ENCODE measurements at places on chromosomes 11 and 22.

GRCh38 chr11:61162092-61162941 lies 1.1 kb upstream of the VPS37C start:
- DNase-seq = no peak

GRCh38 chr11:10590218-10590915 lies 21.9 kb upstream of the LYVE1 start:
- DNase-seq = no peak

GRCh38 chr11:68372114-68372513 lies 59.7 kb downstream of the LRP5 start:
- no peak for DNase-seq

DNA sequence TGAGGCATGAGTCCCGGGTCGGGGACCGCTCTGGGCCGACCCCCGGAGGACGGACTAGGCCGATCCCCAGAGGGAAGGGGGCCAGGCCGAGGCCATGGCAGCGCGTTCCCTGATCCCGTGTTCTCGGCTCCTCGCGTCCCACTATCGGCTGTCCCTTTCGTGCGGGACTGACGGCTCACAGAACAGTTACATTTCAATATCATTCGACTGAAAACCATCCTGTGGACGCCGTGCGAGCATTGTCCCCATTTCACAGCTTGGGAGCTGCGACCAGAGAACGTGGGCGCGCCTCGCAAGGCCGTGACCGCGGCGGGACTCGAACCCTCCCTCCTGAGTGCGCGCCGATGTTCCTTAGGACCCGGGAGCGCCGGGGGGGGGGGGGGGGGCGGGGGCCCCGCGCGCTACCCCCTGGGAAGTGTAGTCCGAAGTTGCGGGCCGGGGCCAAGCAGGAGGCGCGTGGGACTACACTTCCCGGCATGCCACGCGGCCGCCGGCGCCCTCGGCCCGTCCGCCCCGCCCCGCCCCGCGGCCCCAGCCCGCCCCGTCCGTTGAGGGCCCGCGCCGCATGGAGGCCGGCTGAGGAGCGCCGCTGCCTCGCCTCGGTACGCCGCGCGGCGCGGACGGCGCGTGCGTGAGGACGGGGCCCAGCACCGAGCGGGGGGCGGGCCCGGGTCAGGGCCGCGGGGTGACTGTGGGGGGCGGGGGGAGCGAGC lies at the start of gene TRABD:
TRABD (plus strand) TSS at position 539 of the 713 bp plus-strand sequence. CDS start 7,148 bp downstream, outside the sequence.
- peak; percentile 85 for DNase-seq

DNA sequence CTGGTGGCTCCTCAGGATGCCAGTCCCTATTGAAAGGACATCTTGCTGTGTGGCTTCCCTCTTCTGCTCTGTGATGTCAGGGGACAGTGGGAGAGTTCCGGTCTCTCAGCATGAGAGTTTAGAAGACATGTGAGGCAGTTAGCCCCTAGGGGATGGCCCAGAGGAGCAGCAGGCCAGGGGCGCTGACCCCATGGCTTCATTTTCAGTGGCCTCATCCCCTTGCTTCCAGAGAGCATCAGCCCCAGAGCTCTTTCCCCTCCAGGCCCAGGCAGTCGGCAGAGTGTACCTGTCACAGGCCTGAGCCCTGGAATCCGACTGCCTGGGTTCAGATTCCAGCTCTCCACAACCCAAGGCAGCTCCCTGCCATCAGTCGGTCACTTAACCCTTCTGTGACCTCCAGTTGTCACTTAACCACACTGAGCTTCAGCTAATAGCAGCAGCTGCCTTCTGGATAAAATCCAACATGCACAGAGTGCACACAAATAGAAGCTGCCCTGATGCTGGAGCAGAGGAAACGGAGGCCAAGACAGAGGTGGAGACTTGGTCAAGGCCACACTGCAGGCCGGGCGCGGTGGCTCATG lies 14.1 kb upstream of the LRRC10B start:
- DNase-seq = no peak

Data from stimulated activated CD8-positive, alpha-beta memory T cell treated with anti-CD3 and anti-CD28 coated beads, Interleukin-15, amount 100 ng/mL, for 48 hours (primary cell).